Caki2 (cell line): ENCODE measurements at places on chromosomes 11 and 22. TPM values are rescaled to one million over a fixed set of nuclear protein-coding genes. Genes with fewer than 3 reads are reported as not detected.

GRCh38 chr11:78248191-78248590 lies 59.5 kb downstream of the USP35 start:
- no peak for DNase-seq

GRCh38 chr11:71999362-71999761 lies 653 bp downstream of the IL18BP start:
- DNase-seq, result no peak

DNA sequence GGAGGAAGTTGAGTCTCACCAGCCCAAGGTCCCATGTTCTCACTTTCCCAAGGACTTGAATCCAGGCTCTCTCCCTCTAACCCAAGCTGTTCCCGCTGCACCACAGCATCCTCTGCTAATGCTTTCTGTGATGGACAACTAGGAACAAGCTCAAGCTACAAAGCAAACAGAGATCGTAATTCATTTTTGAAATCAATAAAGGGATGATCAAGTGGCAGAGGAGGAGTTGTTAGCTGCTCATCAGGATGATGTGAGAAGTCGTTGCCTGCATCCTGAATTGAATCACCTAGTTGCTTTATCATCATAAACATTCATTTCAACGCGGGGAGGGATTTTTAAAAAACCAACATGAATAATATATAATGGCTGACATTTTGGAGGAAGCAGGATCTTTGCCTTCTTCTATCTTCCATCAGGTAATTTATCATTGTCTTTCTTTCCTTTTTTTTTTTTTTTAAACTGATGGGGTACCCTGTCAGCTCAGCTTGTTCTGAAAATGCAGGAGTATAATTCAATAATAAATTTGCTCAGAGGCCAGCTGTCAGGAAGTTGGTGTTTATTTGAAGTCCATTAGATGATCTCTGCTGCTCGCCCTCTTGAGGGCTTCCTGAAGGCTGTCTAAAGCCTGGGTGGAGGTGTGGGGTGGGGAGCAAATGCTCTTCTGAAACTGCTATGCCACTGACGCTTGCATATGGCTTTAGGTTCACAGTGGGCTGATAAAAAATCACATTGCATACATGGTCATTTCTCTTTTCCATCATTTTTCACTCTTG lies 174.4 kb upstream of the NARS2 start:
- no peak for DNase-seq

Gene YAP1
- 5.2 and 16.8 TPM in 2 replicates for total RNA-seq

Gene GPR152
- not detected in 2 replicates for total RNA-seq
